ENCODE measurements at places on chromosomes 3 and 15.

DNA sequence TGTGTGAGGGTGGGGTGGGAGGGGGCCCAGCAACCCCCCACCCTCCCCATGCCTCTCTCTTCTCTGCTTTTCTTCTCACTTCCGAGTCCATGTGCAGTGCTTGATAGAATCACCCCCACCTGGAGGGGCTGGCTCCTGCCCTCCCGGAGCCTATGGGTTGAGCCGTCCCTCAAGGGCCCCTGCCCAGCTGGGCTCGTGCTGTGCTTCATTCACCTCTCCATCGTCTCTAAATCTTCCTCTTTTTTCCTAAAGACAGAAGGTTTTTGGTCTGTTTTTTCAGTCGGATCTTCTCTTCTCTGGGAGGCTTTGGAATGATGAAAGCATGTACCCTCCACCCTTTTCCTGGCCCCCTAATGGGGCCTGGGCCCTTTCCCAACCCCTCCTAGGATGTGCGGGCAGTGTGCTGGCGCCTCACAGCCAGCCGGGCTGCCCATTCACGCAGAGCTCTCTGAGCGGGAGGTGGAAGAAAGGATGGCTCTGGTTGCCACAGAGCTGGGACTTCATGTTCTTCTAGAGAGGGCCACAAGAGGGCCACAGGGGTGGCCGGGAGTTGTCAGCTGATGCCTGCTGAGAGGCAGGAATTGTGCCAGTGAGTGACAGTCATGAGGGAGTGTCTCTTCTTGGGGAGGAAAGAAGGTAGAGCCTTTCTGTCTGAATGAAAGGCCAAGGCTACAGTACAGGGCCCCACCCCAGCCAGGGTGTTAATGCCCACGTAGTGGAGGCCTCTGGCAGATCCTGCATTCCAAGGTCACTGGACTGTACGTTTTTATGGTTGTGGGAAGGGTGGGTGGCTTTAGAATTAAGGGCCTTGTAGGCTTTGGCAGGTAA is 8.1 kb downstream of the FAM131A start:
- no peak for DNase-seq

DNA sequence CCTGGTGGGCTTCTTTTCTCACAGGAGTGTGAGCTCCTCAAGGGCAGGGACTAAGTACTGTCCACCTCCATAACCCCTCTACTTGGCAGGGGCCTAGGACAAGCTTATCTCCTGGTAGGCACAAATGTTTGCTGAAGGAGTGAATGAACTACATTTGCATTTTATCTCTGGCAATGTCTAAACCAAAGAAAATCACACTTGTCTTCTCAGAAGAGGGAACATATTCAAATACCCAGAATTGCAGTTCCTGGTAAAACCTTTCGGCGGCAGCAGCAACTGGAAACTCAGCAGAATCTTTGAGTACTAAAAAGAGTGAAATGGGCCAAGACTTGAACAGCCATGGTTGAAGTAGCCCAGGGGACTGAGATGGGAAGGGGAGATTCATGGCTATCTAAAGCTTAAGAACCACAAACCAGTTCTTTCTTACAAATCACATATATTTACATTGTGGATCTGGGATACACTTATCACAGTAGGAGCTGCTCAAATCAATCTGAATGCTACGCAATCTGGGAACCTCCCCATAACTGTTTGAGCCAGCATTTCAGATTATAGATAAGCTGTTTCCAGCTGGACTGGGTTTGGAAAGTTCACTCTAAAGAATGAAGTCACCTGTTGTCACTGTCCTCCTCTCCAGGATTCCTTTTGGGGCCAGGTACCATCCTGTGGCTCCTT is 18.7 kb upstream of the PTPN9 start:
- peak; percentile 33 for DNase-seq

DNA sequence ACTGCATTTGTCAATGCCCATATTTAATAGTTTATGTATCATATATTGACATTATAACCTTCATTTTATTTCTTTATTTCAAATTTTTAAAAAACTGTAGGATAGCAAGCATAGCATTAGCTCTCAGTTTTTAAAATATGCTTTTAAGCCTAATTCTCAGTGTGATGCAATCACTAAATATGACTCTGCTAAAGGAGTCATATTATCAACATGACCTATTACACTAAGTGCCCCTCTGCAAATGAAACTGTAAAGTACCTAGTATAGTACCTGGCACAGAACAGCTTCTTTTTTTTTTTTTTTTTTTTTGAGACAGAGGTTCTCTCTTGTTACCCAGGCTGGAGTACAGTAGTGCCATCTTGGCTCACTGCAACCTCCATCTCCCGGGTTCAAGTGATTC is 179.4 kb upstream of the CGNL1 start:
- no peak for DNase-seq

DNA sequence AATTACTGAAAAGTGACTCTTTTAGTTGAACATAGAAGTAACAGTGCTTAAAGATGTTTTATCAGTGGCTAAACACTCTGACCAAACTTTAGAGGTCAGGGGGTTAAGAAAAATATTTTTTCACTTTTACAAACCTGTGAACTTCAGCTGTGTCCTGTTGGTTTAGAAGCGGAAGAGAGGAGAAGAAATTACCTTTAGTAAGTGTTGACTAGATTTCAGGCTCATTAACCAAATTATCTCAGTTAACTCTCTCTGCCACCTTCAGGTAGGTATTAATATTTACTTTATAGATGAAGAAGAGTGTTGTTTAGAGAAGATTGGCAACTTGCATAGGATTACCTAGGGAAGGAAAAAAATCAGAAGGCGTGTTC is 151.9 kb upstream of the CMC1 start:
- no peak for DNase-seq

DNA sequence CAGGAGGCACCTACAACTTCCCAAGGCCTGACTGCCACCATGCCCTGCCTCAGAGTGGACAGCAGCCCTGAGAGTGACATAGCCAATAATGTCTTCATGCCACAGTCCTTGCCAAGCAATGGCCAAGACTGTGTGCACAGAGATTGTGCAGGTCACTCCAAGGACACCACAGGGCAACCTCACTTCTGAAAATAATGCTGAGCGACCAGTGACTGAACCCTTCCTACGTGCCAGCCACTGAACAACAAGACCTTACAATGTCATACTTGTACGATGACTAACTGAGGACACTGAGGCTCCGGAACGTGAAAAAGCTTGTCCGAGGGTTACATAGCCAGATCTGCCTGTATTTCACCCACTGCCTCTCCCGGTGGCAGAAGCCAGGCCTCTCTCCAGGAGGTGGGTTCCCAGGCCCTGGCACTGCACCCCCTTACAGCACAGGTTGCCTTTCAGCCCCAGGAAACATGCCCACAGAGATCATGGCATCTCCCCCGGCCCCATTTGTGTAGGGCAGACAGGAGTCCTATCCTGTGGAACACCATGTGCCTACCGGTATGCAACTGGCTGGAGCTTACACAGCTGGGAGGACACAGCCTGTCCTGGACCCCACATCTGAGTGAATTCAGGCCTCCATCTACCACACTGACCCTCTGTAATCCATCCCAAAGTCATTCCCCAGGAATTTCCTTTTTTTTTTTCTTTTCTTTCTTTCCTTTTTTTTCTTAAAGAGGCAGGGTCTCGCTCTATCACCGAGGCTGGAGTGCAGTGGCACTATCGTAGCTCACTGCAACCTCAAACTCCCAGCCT is 72.3 kb downstream of the SLC12A8 start:
- no peak for DNase-seq

GRCh38 chr3:66303491-66303901 is 82.7 kb downstream of the SLC25A26 start:
- DNase-seq: peak; percentile 55

DNA sequence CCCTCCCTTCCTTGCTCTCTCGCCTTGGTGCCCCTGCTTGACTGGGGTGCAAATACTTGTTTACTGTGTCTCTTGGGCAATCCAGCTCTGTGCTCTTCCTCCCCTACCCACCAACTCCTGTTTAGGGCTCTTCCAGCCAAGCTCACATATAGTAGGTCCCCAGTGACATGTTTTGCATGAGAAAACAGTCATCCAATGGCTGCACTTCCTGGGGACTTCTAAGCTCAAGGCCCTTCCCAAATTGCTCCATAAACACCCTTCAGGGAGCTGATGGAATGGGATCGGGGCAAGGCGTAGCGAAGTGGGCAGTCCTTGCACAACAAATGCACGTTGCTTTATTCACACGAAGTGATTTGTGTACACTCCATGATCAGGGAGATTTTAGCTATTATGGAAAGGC is 9.4 kb upstream of the COPG1 start:
- no peak for DNase-seq

DNA sequence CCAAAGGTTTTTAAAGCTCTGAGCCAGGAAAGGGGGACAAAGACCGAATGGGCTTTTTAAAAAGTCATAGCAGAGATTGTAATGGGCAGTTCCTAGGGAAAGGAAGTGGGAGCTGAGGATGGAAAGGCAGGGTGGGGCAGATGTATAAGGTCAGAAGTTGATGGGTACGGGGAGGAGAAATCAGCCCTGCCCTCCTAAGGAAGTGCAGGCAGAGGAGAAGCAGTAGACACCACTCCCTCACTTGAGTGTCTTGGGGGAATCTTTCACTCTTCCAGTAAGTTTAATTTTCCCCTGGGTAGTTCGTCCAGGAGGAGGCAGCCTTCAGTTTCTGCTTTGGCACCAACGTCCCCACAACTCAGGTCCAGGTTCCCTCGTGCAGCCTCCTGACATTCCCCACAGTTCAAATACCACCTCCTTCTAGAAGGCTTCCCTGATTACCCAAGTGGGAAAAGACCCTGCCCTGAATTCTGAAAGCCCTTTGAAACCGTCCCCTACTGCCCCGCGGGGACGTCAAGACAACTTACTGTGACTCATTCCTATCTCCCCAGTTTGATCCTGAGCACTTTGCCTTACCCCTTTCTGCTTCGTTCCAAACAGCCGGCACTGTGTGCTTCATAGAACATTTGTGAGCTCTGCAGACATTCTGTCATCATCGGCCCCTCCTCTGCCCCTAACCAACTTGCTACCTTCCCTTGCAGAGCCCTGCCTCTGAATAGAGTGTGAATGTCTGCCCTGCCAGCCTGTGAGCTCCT is 14.3 kb upstream of the SRP14 start:
- no peak for DNase-seq

DNA sequence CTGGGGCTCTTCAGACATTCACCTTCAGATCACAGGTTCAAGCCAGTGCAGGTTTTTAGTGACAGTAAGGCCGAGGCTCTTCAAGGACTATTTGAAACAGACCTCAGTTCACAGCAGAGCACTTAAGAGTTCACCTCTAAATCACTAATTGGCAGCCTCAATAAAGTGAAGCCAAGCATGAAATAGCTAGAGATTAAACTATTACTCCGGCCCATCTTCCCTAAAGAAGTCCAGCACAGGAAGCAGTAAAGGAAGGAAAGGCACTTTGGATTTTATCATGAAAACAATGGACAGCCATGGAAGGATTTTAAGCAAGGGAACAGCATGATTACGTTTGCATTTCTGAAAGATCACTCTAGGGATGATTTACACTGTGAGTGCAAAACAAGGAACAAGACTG is 27.6 kb upstream of the ARL6 start:
- no peak for DNase-seq

DNA sequence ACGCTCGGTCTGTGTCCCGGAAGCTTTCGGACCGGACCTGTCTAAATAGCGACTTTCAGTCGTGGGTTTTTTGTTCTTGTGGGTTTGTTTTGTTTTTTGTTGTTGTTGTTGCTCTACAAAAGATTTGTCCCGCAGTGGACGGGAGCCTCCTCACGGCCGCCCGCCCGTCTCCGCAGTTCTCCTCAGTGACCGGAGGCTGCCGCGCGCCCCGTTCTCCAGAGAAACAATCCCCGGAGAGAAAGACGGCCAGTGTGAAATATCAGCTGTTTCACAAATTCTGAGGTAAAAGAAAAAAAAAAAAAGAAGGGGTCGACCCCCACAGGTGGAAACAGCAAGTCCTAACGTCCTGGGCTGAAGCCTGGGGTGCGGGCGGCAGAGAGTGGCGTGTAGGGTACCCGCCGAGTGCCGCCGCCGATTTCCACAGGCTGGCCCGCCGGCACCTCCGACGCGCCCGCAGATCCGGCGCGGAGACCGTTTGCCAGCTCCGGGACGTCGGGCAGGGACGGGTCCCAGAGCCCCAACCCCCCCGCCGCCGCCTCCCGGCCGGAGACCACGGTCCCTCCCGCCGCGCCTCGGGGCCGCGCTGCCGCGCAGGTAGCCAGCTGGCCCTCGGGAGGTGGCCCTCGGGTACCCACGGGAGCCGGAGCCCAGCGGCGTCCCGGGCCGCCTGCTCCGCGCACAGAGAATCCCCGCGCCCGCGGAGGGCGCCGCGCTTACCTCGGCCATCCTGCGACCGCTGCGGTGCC is 478 bp downstream of the BNC1 start:
- no peak for DNase-seq

GRCh38 chr3:134323966-134324962 is 50.0 kb downstream of the AMOTL2 start:
- DNase-seq: no peak

GRCh38 chr3:170749765-170750477 is 120.1 kb downstream of the RPL22L1 start:
- no peak for DNase-seq

DNA sequence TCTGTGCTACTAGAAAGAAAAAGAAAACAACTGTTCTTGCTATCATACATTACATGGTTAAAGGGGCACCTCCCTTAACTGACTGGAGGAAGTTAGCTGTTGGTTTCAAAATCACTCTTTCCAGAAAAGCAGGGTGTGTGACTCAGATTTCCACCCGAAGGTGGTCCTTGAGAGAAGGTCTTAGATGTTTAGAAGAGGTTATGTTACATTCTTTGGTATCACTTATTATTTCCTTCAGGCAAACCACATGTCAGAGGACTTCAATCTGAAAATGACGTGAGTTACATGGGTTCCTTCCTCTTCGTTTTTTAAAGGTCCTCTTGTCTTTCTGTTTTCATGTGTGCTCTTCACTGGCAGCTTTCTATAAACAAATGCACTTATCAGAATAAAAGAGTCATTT is 307.9 kb upstream of the CBLB start:
- DNase-seq: peak; percentile 59

- DNase-seq: no peak
These were observed 25.5 kb upstream of the KLF13 start for GRCh38 chr15:31300981-31301672.

- DNase-seq: peak; percentile 10
These were observed 154.3 kb downstream of the NSMCE3 start for GRCh38 chr15:29115093-29115991.

DNA sequence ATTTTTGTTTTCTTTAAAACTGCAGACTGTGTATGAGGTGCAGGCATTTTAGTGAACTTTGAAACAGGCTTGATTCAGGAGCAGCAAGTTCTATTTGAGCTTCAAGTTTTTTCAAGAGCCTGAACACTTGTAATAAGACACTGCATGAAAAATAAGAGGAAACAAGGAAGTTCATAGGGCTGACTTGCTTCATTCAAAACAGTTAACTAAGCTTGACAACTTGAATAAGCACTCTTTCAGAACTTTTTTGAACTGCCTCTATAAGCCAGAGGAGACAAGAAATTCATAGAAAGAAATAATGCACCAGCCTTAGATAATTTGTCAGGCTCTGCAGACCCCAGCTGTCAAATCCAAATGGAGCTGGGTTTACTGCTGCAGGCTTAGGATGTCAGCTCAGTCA is 130.2 kb downstream of the SSR3 start:
- DNase-seq: no peak

Data from activated CD4-positive, alpha-beta T cell treated with anti-CD3 and anti-CD28 coated beads, Interleukin-2, amount 50 U/mL, for 48 hours (primary cell).